ENCODE measurements at places on chromosomes 13 and 19.

GRCh38 chr19:39360599-39360998 is 18.4 kb downstream of the SAMD4B start:
- H3K27me3 ChIP-seq = no peaks in the 10 kb centered on the region
- DNase-seq = no peak
- H3K4me3 ChIP-seq = no peak overlapping the region
- no peak overlapping the region for H3K27ac ChIP-seq

DNA sequence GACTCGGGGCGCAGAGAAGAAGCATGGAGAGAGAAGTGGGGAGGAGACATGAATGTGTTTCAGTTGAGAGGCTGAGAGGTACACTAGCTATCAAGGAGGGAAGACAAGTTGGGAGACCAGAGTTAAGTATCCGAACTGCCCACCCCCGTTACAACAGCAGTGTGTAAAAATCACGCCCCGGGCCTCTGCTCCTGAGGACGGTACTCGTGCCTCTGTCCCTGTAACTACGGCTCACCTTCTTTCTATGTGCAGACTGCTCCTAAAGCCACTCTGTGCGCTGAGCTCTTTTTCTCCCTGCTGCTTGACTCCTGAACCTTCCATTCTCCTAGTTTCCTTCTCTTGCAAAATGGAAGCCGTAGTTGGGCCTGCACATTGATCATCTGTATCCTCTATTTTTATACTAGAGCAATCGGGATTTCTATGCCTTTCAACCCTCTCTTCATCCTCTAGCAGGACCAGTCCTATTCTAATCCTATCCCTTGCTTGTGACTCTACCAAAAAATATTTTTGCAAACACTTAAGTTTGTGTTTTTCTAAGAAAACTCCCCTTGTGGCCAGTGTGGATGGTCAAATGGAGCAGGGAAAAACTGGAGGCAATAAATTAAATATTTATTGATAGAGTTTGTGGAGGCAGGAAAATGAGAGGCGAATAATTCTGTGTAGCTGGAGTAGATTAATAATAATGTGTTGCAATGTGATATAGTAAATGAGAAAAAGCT is 569 bp downstream of the POLR1D start:
- H3K27me3 ChIP-seq = no peaks in the 10 kb centered on the region
- peaks cover 38% of the 10 kb centered on the region for H3K36me3 ChIP-seq
- DNase-seq = no peak
- H3K4me1 ChIP-seq = peaks cover 68% of the 10 kb centered on the region
- H3K27ac ChIP-seq = peak overlapping the region; percentile 90
- peak overlapping the region; percentile 93 for H3K4me3 ChIP-seq

GRCh38 chr19:53094754-53095575 is 8.3 kb downstream of the ZNF160 start:
- H3K27me3 ChIP-seq = no peaks in the 10 kb centered on the region
- no peak overlapping the region for H3K27ac ChIP-seq
- DNase-seq = no peak
- peaks cover 82% of the 10 kb centered on the region for H3K36me3 ChIP-seq
- peaks cover 6% of the 10 kb centered on the region for H3K4me1 ChIP-seq

GRCh38 chr19:13153569-13154240 is 3.5 kb downstream of the IER2 start:
- peak; percentile 14 for DNase-seq
- peaks cover 22% of the 10 kb centered on the region for H3K36me3 ChIP-seq
- H3K4me3 ChIP-seq = peak overlapping the region; percentile 95
- peaks cover 2% of the 10 kb centered on the region for H3K27me3 ChIP-seq
- peaks cover 47% of the 10 kb centered on the region for H3K4me1 ChIP-seq

DNA sequence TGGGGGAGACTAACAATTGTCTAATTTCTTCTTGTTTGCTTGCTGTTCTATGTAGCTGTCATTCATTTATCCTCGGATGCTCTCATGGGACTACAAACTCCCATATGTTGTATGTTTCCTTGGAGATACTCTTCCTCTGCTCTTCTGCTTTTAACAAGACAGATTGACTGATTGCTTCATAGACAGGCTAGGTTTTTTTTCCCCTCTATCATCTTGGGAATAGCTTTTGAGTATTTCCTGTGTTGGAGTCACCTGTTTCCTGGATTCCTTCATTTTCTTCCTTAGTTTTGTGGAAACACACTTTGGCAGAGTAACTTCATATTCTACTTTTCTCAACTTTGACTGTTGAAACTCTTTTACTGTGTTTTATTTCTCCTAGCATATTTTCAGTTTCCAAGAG is 27.6 kb downstream of the EDNRB start:
- peaks cover 2% of the 10 kb centered on the region for H3K27me3 ChIP-seq
- H3K4me3 ChIP-seq = no peak overlapping the region
- H3K36me3 ChIP-seq = no peaks in the 10 kb centered on the region
- no peak overlapping the region for H3K27ac ChIP-seq

DNA sequence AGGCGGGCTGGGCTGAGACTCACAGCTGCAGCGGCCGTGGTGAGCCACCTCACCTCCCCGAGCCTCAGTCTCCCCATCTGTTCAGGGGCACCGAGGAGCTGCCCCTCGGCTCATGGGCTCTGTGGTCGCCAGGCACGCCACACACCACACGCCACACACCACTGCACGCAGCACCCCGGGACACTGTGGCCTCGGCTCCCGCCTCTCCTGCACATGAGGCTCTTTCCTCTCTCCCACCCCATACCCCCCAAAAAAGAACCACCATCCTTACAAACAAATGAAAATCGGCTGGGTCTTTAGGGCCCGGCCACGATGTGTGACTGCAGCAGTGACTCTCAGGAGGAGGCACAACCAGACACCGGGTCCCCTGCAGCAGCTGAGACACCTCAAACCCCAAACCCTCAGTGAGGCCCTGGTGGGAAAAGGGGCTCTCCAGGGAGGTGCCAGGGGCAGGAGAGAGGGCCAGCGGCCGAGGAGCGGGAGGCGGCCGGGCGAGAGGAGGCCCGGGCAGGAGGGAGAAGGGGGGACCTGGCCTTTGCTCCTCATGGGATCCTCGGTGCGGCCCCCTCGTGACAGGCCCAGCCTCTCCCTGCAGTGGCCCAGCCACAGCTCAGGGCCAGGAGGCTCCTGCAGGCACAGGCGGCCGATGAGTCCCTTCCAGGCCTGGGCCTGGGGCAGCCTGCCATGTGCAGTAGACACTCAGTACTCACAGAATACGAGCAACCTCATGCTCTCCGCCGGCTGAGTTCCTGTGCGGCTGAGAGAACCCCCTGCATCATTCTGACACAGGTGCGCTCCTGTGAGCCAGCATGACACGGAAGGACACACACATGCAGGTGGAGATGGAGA is 66.3 kb downstream of the RASA3 start:
- H3K4me1 ChIP-seq = peaks cover 51% of the 10 kb centered on the region
- peaks cover 13% of the 10 kb centered on the region for H3K36me3 ChIP-seq
- H3K27ac ChIP-seq = peak overlapping the region; percentile 91
- no peaks in the 10 kb centered on the region for H3K27me3 ChIP-seq

DNA sequence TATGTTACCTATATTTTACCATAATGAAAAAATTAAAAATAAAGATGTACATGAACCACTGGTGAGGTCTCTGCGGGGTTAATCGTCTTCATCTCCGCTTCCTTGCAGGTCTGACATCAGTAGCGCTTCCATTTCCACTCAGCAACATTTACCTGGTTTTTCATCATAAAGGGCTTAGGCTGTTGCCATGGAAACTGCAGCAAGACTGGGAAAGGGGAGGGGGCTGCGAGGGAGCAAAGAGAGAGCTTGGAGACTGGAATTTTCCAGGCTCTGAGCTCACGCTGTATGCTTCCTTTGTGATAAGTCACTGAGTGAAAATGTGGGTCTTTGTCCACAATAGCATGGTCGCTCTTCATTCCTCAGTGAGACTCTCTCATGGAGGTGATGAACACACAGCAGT is 136.6 kb upstream of the USP29 start:
- peaks cover 2% of the 10 kb centered on the region for H3K36me3 ChIP-seq
- no peak for DNase-seq
- no peak overlapping the region for H3K4me3 ChIP-seq

DNA sequence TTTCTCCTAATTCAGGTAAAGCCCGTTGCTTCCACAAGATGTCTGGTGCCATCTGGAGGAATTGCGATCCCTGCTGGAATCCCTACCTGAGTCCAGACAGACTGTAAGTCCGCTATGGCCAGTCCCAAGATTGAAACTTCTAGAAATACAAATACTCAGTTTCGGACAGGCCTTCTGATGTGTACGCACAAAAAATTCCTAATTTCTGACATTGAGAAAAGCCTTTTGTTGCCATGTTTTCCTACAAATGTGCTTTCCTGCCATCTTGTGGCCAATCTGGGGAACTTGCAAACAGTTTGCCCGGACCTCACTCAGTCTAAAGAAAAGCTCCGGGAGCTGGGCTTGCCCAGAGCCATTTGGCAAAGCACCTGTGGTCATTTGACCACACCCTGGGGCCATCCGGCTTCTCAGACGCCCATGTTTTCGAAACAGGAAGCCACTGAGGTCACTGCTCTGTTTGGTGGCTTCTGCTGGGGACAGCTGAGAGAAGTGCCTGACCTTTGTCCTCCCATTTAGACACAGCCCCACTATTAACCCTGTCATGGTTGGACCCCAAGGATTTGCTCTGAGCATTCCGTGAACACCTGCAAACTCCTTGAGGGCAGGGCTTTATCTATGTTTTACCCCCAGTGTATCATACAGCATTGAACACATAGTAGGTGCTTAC is 79.4 kb downstream of the SLC15A1 start:
- no peak overlapping the region for H3K27ac ChIP-seq
- peak; percentile 32 for DNase-seq
- H3K36me3 ChIP-seq = no peaks in the 10 kb centered on the region
- peaks cover 16% of the 10 kb centered on the region for H3K27me3 ChIP-seq
- H3K4me1 ChIP-seq = no peaks in the 10 kb centered on the region

DNA sequence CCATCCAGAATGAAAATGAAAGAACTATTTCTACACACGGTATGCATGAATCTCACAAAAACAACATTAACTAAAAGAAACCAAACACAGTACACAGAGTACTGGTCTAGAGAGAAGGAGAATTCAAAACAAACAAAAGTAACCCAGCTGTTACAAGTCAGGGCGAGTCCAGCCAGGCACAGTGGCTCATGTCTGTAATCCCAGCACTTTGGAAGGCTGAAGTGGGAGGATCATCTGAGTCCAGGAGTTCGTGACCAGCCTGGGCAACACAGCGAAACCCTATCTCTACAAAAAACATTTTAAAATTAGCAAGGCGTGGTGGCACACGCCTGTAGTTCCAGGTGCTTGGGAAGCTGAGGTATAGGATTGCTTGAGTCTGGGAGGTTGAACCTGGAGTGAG is 1.7 kb upstream of the PSMC4 start:
- peaks cover 31% of the 10 kb centered on the region for H3K36me3 ChIP-seq
- peak overlapping the region; percentile 95 for H3K4me3 ChIP-seq
- H3K27me3 ChIP-seq = no peaks in the 10 kb centered on the region
- peaks cover 44% of the 10 kb centered on the region for H3K4me1 ChIP-seq

- peak within 1 kb of the TSS; percentile 33 for H3K4me3 ChIP-seq
- H3K36me3 ChIP-seq = no peaks in the 10 kb centered on the region
- H3K4me1 ChIP-seq = peaks cover 18% of the 10 kb centered on the region
- no peaks in the 10 kb centered on the region for H3K27me3 ChIP-seq
These were observed at the start of gene RASIP1 for GRCh38 chr19:48740164-48740972. Gene RASIP1, minus strand, starts transcription at chr19:48740610. Its CDS starts 328 bp downstream, at chr19:48740282.

DNA sequence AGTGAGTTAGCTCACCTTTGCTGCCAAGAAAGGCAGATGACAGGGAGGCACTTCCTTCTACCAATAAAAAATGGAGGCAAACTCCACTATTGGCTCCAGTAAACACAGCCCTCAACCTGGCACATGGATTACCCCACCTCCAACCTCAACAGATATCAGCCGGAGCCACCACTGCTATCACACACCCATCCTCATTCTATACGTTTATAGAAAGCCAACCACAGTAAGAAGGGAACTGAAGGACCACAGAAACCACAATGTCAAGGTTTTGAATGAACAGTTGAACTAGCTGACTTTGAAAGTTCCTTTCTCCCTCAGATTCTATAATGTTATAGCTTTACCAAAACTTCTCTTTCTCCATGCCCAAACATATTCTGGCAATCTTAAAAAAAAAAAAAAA is 526.2 kb downstream of the UQCRFS1 start:
- H3K4me1 ChIP-seq = peaks cover 8% of the 10 kb centered on the region
- no peaks in the 10 kb centered on the region for H3K36me3 ChIP-seq
- H3K27ac ChIP-seq = no peak overlapping the region
- no peak for DNase-seq
- peaks cover 8% of the 10 kb centered on the region for H3K27me3 ChIP-seq
- H3K4me3 ChIP-seq = no peak overlapping the region

DNA sequence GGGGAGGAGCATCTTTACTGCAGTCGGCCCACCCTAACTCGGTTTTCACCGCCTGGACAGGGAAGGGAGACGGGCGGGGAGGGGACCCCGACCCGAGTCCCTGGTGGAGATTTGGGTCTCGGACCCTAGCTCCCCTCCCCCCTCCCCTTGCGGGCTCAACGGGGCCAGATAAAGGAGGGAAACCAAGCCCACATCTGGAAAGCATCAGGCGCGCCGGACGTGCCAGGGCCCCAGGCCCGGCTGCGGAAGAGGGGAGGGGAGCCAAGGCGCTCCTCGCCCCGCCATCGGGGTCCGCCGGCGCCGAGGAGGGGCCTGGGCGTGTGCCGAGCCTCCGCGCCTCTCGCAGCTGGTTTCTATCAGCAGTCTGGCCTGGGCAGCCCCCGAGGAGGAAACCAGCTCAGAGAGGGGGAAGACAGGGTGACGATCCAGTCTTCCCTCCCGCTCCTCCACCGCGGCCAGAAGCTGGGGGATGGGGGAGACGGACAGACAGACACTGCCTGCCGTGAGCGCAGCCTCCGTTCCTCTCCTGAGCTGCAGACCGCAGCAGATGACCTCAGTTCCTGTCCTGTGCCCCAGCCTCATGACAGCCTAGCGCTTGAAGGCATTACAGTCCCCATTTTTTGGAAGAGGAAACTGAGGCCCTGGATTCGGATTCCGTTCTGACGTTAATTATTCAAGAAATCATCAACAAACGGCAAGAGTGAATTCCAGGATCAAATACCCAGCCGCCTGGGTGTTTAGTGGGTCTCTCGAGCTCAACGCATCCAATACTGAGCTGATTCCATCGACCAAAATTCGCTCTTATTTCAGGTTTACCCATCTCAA is 3.6 kb upstream of the GNG8 start:
- H3K27ac ChIP-seq = peak overlapping the region; percentile 30
- DNase-seq = no peak
- peaks cover 13% of the 10 kb centered on the region for H3K27me3 ChIP-seq
- no peaks in the 10 kb centered on the region for H3K4me1 ChIP-seq

GRCh38 chr19:7145494-7145893 is 76.0 kb downstream of the ZNF557 start:
- peaks cover 4% of the 10 kb centered on the region for H3K27me3 ChIP-seq
- no peaks in the 10 kb centered on the region for H3K36me3 ChIP-seq
- no peak for DNase-seq
- H3K4me1 ChIP-seq = no peaks in the 10 kb centered on the region
- H3K27ac ChIP-seq = no peak overlapping the region
- no peak overlapping the region for H3K4me3 ChIP-seq

GRCh38 chr13:71459708-71460107 is 407.3 kb downstream of the DACH1 start:
- no peaks in the 10 kb centered on the region for H3K27me3 ChIP-seq
- no peak overlapping the region for H3K4me3 ChIP-seq
- H3K4me1 ChIP-seq = no peaks in the 10 kb centered on the region
- H3K27ac ChIP-seq = no peak overlapping the region
- no peaks in the 10 kb centered on the region for H3K36me3 ChIP-seq

- peak overlapping the region; percentile 52 for H3K27ac ChIP-seq
- H3K36me3 ChIP-seq = peaks cover 13% of the 10 kb centered on the region
- DNase-seq = peak; percentile 58
- peaks cover 25% of the 10 kb centered on the region for H3K4me1 ChIP-seq
These were observed 1.9 kb downstream of the CNN2 start for GRCh38 chr19:1028062-1028926.

GRCh38 chr13:45231305-45231704 is 30.5 kb upstream of the KCTD4 start:
- no peak overlapping the region for H3K27ac ChIP-seq
- peaks cover 3% of the 10 kb centered on the region for H3K36me3 ChIP-seq
- H3K27me3 ChIP-seq = no peaks in the 10 kb centered on the region
- H3K4me1 ChIP-seq = no peaks in the 10 kb centered on the region
- DNase-seq = no peak
- H3K4me3 ChIP-seq = no peak overlapping the region

All from activated T-helper 1 cell treated with anti-CD3 and anti-CD28 coated beads, Interleukin-12 subunit alpha, Interleukin-12 subunit beta, Interleukin-2, Interleukin-4 antibody, amounts not matched to agents 30 ng/mL and 10 ng/mL and 1 ng/mL, durations not matched to agents 14 hours and 24 hours and 36 hours (primary cell).